ENCODE measurements at places on chromosomes 6 and 20. TPM values are rescaled to one million over a fixed set of nuclear protein-coding genes. Genes with fewer than 3 reads are reported as not detected.

Gene GSTA2
- not detected for total RNA-seq

Gene REM1
- total RNA-seq = 0.27 TPM

Gene PRR18
- not detected for total RNA-seq

Gene SNPH
- total RNA-seq = 1.3 TPM

Gene CALHM5
- under 0.01 TPM for total RNA-seq

Gene LINC00237
- not detected for total RNA-seq

Gene RAB44
- total RNA-seq = 10.5 TPM

Gene PHACTR3
- total RNA-seq = under 0.01 TPM

Gene SEC23B
- 53.1 TPM for total RNA-seq

Gene LGSN
- under 0.01 TPM for total RNA-seq

Gene TEAD3
- total RNA-seq = 0.54 TPM

Gene EPB41L2
- 7.5 TPM for total RNA-seq

Gene SLC17A2
- total RNA-seq = not detected

Gene ISM1
- total RNA-seq = 0.27 TPM

Gene PLEKHG1
- 1.9 TPM for total RNA-seq

Gene TCP11
- 2.2 TPM for total RNA-seq

Gene IL17A
- under 0.01 TPM for total RNA-seq

Gene DEFB114
- not detected for total RNA-seq

Gene ETV7
- total RNA-seq = 0.27 TPM

Gene NOTCH4
- 3.5 TPM for total RNA-seq

Gene PRICKLE4
- total RNA-seq = 4.6 TPM

Gene TRIM40
- under 0.01 TPM for total RNA-seq

Gene NKAPL
- 1.1 TPM for total RNA-seq

Gene BHLHE23
- total RNA-seq = 1.3 TPM

Gene HDDC2
- 21.5 TPM for total RNA-seq

Gene PKIG
- total RNA-seq = 45.2 TPM

Gene RIN2
- 6.5 TPM for total RNA-seq

Gene FAM162B
- not detected for total RNA-seq

Gene C20orf141
- not detected for total RNA-seq

Gene FOXC1
- under 0.01 TPM for total RNA-seq

Gene CNR1
- under 0.01 TPM for total RNA-seq

Gene MKKS
- 8.3 TPM for total RNA-seq

Gene CLVS2
- under 0.01 TPM for total RNA-seq

Measured in hematopoietic multipotent progenitor cell (in vitro differentiated cells).